ENCODE measurements at places on chromosomes 3 and 15. TPM values are rescaled to one million over a fixed set of nuclear protein-coding genes. Genes with fewer than 3 reads are reported as not detected.

Gene ZNF385D
- total RNA-seq = 8.3 TPM

Gene USP50
- not detected for total RNA-seq

Gene CAMKV
- 0.13 TPM for total RNA-seq

Gene NPAP1
- not detected for total RNA-seq

Gene HTR3E
- not detected for total RNA-seq

Gene EDEM1
- total RNA-seq = 16.6 TPM

Gene GABRR3
- total RNA-seq = not detected

DNA sequence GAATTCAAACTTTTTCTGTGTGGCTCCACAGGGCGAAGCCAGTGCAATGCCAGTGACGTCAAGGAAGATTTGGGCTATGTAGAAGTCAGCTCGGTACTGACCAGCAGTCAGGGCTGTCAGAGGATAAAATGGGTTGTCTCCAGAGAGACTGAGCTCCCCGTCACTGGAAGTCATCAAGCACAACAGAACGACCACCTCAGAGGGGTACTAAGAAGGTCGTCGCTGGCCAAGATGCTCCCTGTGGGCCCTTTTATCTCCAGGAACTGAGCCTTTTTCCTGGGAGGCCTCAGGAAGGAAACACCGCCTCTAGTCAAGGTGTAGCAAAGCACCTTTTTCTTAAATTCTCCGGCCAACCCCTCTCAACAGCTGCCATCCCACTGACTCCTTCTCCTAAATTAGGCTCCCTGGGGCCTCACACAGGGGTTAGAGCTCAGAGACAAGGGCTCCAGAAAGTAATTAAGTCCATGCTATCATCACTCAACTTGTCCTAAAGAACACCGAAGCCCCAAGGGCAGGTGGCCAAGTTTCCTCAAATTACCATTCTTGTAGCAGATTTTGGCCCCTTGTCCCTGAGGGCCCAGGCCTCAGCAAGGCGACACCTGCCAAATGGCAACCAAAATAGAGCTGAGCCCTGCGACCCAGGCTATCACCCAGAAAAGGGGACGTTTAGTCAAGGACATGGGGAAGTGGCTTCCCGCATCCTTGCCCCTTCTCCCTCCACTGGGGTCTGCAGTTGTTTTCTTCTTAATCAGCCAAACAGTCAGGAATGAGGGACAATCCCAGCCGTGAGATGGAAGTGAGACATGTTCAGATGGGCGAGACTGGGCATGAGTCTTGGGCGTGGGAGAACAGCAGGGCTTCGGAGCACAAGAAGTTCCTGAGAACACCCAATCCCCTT, 48.0 kb downstream of the SSUH2 start:
- DNase-seq = no peak

DNA sequence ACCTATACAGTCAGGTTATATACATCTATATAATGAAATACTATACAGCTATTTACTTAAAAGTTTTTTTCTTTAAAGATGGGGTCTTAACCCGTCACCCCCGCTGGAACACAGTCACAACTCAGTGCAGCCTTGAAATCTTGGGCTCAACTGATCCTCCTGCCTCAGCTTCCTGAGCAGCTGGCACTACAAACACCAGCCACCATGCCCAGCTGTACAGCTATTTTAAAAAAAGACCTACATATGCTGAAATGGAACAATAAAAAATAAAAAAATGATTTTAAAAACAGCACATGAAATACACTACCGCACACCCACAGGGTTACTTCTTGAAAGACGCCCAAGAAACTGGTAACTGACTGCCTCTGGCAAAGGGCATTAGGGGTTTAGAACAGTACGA, 3.8 kb downstream of the NCBP2 start:
- no peak for DNase-seq

DNA sequence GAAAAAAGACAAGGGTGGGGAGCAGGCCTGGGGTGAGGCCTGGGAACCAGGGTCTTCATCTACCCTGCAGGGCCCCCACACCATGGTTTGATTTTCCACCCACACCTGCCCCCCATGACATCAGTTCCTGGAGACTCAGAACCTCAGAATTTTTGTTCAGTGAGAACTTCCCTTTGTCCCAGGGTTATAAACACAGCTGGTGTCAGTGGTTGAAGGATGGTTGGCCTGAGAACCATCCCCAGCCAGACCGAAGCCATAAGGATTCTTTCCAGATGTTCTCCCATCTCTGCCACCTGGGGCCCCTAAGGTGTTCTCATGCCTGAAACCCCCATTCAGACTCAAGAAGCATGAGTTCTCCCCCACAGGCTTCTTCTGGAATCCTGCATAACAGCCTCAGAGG, 16.6 kb downstream of the CCDC33 start:
- no peak for DNase-seq

- no peak for DNase-seq
These were observed 185.2 kb upstream of the RGMA start for GRCh38 chr15:93274257-93274656.

GRCh38 chr3:61664105-61664482, 102.7 kb downstream of the PTPRG start:
- DNase-seq = no peak

DNA sequence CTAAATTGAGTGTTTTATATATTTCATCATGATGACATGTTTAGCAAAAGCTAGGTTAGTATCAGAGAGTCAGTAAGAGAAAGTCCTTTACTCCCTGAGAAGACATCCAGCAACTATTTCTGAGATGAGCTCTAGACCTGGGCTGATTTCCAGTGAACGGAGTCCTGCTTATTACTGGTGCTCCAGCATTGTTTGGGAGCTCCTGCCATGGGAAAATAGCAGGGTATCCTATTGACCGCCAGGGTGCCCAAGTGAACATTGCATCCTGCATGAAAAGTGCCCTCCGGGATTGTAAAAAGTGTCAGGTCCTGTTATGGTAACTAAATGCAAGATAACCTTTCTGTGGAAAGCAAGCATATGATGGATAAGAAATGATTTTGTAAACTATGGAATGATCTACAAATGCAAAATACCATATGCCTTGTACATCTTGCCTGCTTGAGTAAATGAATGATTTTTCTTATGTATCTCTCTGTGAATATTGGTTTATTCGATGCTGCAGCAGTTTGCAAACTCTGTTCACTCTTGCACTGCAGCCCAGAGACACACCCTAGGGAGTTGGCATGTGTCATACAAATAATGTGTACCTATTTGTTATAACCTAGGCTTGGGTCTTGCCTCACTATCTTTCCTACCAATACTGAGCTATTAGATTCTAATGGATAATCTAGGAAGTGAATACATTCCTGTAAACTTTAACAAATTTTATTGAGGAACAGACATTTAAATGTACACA, 96.7 kb downstream of the IL5RA start:
- no peak for DNase-seq

GRCh38 chr3:129606636-129607390, at the start of gene PLXND1:
Gene PLXND1, minus strand, starts transcription at chr3:129606676. Its CDS starts 37 bp downstream, at chr3:129606639.
- DNase-seq = no peak

GRCh38 chr3:27596334-27596841, 112.2 kb upstream of the SLC4A7 start:
- DNase-seq = no peak

DNA sequence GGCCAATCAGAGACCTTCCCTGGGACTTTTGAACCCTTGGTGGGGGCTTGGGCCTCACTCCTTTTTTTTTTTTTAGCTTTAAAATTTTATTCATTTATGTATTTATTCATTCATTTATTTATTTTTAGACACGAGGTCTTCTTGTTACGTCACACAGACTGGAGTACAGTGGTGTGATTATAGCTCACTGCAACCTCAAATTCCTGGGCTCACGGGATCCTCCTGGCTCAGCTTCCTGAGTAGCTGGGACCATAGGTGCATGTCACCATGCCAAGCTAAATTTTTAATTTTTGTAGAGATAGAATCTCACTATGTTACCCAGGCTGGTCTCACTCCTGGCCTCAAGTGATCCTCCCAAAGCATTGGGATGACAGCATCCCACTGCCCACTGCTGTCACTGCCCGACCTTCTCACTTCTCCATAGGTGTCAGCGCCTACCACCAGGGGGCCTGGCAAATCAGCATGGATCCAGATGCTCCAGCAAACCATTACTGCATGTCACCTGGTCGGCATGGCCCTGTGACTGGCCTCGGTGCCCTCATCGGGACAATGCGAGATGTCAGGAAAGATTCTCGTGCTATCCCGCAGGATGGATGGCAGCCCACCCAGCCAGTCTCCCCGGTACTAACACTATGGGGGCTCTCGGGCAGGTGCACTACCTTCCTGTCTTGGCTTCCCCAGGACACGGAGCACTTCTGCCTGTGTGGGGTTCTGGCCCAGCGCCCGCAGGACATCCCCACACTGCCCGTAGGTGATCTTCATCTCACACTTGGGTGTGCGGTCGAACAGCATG, 3.0 kb downstream of the MYL3 start:
- DNase-seq = no peak

DNA sequence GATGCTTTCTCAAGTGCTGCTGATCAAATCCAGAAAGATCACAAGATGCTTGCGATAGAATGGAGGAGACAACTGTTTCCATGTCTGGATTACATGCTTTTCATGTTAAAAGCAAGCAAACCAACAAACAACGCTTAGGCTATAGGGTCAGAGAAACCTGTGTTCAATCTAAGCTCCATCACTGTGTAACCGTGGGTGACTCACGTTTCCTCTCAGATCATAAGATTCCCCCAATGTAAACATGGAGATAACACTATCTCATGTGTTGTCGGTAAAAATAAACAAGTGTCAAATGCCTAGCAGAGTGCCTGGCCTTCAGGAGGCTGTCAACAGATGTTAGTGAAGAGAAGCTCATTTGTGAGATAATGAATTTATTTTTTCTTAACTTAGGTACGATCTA, 907.8 kb downstream of the NTRK3 start:
- DNase-seq = no peak

GRCh38 chr3:127035677-127036076, 52.8 kb downstream of the PLXNA1 start:
- DNase-seq = no peak

DNA sequence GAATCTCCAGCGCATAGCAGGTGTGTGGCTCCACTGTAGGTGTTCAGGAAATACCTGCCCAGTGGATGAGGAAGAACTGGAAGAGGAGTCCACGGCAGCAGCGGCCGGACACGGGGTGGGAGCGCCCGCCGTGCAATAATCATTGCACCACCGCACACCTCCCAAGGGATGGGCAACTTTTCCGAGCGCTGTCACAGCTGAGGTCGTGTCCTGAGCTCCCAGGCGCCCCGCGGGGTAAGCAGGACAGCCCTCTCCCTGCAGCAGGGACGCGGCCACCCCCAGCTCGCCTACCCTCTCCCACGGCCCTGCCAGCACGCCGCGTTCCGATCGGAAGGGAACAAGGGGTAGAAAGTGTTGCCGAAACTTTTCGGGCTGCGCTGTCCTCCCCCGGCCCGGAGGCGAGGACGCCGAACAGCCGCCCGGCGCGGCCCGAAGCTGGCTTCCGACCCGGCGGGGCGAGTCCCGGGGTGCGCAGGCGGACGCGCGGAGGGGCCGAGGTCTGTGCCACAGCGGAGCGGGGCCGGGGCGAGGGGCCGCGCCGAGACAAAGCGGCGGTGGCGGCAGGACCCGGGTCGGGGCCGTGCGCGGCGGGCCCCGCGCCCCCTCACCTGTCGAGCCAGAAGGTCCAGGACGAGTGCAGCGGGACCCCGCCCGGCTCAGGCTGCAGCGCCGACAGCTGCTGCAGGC, 475 bp downstream of the EIF4E3 start:
- DNase-seq = no peak

DNA sequence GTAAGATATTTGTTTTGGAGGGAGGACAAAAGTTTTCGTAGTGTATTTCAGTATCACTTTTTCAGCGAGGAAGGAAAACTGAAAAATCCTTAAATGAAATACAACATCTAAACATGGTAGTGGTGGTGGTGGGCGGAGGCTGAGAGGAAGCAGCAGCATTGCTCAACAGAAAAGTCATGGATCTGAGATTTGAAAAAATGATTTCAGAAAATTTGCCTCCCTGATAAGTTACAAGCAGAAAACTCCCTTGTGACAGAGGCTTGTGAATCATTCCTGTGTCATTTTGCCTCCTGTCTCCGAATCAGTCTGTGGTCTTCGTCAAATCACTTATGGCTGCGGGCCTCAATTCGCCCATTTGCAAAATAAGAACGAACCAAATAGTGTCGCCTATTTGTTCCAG, 965 bp upstream of the CRBN start:
- no peak for DNase-seq

GRCh38 chr15:34203305-34203704, 6.6 kb downstream of the KATNBL1 start:
- DNase-seq = no peak

- no peak for DNase-seq
These were observed 61.0 kb upstream of the DAZL start for GRCh38 chr3:16666206-16666605.

DNA sequence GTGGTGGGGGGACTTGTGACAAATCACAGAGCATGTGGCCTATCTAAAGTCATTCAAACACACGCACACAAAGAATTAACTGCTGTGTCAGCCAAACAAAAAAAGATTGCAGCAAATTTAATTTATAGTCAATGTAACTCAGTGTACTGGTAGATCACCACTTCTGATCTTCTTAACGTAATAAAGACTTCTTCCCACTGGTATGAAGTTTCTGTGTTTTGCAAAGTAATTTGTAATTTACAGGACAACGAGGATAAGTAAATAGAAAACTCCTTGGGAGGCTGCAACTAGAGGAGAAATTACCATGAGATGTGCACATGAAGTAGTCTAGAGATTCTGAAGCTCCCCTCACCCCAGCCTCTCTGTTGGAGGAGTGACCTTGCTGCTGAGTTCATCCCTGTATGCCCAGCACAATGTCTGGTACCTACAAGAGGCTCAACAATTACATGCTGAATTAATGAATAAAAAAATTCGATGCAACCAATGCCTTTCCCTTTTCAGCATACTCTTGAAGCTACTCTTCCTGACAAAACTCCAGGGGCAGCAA, 207.3 kb downstream of the ARRDC4 start:
- DNase-seq = no peak

GRCh38 chr15:79009379-79009778, 64.5 kb upstream of the CTSH start:
- DNase-seq = no peak

- no peak for DNase-seq
These were observed 287.0 kb downstream of the FAM43A start for GRCh38 chr3:194972641-194973040.

GRCh38 chr15:40436116-40436891, 4.4 kb upstream of the BAHD1 start:
- DNase-seq = no peak

DNA sequence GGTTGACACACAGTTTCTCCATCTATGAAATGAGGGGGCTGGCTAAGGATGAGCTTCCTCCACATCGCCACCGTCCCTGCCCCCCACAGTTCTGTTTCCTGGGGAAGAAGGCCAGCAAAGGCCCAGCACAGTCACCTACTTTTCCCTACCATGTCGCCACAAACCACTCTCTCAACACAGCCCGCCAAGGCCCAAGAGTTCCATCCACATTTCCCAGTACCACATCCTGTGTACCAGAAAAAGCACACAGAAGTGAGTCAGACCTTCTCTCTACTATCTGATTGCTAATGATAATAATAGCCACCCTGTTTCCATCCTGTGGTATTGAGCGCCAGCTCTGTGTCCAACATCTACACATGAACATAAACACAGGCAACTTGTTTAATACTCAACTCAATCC, 30.3 kb upstream of the C15orf39 start:
- DNase-seq = no peak

DNA sequence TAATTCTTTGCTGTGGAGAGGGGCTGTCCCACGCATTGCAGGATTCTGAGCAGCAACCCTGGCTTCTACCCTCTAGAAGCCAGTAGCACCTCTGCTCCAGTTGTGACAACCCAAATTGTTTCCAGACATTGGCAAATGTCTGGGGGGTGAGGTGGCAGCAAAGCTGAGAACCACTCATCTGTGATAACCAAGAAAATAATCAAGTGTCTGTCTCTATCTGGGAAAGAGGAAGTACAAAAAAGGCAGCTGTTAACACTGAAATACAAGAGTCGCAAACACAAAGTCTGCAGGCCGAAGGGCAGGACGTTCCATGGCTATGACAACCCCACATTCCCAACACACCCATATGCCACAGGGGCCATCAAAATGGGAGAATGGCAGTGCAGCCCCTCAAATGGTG, 42.2 kb upstream of the GNB5 start:
- no peak for DNase-seq
